Esophagus mucosa (tissue), 1 donor: ENCODE measurements at places on chromosomes 16 and 17. TPM values are rescaled to one million over a fixed set of nuclear protein-coding genes. Genes with fewer than 3 reads are reported as not detected.

The QRICH2 gene
- total RNA-seq: 1.6 TPM

The JPT1 gene
- 328 TPM for total RNA-seq

The SUMO2 gene
- 317 TPM for total RNA-seq

The TMC5 gene
- total RNA-seq: 5.0 TPM

The KCTD19 gene
- not detected for total RNA-seq

The PPL gene
- total RNA-seq: 705 TPM

The TLCD2 gene
- 10.9 TPM for total RNA-seq

The RHBDL3 gene
- total RNA-seq: 0.08 TPM

The LPO gene
- total RNA-seq: 0.44 TPM

The TRIM25 gene
- total RNA-seq: 50.6 TPM

The SKAP1 gene
- 0.68 TPM for total RNA-seq

The OSGIN1 gene
- 5.6 TPM for total RNA-seq

The NSMCE1 gene
- 46.8 TPM for total RNA-seq

The DPEP1 gene
- not detected for total RNA-seq

The VAT1L gene
- total RNA-seq: 0.08 TPM

The ZPBP2 gene
- total RNA-seq: not detected

- no peak for ATAC-seq
These were observed 123.6 kb downstream of the CDYL2 start for GRCh38 chr16:80680839-80681238.

DNA sequence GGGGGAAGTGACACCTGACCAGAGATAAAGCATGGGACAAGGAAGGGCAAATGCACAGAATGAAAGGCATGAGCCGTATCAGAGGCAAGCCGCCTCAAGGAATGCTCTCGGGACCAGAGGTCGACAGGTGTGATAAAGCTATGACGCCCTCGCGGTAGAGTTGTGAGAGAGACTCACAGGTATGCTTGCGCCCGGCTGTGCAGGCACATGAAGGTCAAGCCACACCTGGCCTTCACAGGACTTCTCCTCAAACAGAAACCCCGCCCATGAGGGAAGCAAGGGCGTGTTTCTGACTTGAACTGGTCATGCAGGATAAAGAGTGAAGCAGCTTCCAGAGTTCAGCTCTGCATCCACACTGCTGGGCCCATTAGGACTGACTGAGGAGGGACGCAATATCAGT is 7.8 kb downstream of the NCBP3 start:
- ATAC-seq: peak; percentile 86

GRCh38 chr16:31874366-31875111 is 932 bp downstream of the ZNF267 start:
- peak; percentile 59 for ATAC-seq

GRCh38 chr17:48409607-48410006 is 20.4 kb downstream of the SKAP1 start:
- no peak for ATAC-seq

GRCh38 chr16:81405702-81406113 is 38.9 kb upstream of the CMIP start:
- ATAC-seq: peak; percentile 68

- ATAC-seq: no peak
These were observed 62.4 kb upstream of the TBX2 start for GRCh38 chr17:61337290-61337689.

DNA sequence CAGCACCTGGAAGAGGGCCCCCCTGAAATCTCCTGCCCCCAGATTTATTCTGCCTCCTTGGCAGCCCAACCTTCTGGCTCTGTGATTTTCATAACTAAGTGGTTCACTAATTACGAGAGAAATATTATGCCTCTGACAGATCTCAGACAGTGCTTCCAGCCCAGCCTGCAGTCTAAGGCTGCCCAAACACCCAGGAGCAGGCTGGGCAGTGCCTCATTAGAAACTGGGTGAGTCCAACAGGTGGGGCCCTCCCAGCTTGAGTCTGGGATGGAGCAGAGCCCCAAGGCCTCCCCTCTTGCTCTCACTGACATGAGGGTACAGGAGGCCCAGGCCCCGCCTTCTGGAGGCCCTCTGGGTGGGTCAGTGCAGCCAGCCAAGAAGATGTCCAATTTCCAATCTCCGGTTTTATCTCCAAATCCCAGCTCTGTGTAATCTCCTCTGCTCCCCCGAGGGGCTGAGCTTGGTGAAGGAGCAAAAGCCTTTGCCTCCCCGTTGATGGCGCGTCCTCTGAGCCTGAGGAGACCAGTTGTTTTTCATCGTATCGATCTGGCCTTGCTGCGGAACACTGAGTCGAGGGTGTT is 20.1 kb upstream of the ABCC3 start:
- no peak for ATAC-seq

GRCh38 chr17:64192589-64192988 is 62.6 kb upstream of the ERN1 start:
- ATAC-seq: no peak

DNA sequence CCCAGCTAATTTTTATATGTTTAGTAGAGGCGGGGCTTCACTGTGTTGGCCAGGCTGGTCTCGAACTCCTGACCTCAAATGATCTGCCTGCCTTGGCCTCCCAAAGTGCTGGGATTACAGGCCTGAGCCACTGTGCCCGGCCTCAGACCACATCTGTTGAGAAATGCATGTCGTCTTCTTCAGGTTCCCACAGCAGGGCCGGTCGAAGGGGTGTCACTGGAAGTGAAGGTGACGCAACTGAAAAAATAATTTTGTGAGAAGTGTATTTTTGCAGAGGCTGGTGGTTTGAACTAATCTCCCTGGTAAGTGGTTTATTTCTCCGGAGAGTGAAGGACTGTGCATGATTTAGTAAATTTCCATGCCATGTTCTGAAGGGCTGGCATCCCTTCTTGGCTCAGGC is 33.4 kb upstream of the IL34 start:
- no peak for ATAC-seq

DNA sequence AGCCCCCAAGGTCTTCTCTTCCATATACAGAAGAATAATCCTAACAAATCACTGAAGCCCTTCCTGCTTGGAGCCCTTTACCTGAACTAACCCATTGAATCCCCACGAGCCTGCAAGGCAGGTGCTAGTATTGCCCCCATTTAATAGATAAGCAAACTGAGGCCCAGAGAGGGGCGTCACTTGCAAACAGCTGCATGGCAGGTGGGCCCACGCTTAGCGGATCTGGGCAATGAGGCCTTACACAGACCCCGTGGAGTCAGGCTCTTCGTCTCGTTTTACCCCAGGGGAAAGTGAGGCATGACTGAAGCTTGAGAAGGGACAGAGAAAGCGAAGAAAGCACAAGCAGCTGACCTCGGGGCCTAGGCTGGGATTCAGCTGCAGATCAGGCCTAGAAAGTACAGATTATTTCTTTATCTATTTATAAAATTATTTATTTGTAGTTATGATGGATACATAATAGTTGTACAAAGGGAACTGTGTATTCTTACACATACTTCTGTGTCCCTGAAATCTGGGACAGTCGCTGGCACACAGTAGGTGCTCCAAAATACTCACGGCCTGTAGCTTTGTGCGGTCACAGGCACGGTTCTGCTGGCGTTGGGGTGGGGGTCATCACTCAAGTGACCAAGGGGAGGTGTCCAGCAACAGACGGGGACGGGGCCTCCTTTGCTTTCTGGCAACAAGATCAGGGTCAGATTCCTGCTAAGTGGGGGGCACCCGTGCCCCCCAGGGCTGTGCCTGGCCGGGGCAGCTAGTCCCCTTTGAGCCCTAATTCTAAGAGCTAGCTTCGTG is 223.2 kb upstream of the GSE1 start:
- ATAC-seq: no peak
